SW 1271 (cell line): ENCODE measurements at places on chromosomes 3 and 15.

DNA sequence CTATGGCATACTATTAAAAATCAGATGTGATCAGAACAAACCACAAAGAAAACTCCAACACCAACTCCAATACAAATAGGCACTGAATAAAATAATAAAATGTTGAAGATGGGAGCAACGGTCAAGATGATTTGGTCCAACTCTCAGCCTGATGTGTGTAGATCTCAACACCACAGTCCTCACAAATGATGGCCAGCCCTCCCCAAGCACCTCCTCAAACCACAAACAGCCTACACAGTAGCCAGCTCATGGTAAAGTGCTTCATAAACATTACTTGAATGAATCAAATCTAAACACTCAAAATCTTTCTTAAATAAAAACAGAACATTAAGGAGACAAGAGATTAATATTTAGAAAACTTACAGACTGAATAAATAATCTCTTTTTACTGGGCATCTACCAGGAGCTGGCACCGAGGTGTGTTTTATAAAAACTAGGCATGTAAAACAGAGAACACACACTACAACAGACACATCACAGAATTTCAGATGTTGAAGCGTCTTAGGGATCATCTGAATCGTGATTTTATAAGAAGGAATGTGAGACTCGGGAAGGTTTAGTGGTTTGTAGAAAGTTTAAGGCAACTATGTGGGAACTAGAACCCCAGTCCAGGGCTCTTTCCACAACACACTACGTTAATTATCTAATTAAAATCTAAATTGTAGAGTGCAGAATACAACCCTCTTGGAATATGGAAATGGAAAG lies 102.4 kb downstream of the MYLK start:
- DNase-seq, result no peak

DNA sequence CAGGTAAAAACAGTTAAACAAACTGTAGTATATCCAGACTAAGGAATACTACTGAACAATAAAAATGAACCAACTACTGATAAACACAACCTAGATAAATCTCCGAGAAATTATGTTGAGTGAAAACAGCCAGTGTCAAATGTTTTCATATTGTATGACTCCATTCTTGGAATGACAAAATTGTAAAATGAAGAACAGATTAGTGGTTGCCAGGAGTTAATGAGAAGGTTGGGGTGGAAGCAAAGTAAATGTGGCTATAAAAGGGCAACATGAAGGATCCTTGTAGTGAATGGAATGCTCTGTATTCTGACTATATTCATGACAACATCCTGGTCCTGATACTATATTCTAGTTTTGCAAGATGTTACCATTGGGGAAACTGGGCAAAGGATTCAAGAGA lies 27.5 kb upstream of the ACKR4 start:
- no peak for DNase-seq

DNA sequence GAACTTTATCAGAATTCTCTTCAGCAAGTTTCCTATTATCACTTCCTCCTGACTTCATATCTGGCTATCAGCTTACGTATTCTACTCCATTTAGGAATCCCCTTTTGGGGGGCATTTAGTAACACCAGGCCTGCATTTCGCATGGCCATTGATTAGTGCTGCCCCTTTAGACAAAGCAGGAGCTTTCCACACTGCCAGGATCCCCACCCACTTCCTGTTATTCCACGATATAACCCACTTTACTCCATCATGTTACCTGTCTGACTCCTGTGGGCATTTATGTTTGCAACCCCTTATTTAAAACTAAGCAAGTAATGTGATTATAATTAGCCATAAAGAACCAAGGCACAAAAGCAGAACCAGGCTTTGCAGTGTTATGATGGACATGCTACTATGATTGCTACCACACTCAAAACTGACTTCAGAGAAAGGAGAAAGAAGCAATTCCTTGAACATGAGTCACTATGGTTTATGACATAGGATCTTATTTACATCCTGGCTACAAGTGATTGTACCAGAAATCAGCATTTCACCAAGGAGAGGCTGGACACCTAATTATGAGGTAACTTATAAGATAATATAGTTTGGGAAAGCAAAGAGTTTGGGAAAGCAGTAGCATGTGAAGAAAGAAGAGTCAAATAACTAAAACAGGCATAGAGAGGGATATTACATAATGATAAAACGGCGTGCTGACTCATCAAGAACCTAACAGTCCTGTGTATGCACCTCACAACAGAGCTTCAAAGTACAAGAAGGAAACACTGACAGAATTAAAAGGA lies 96.3 kb downstream of the IGSF11 start:
- DNase-seq, result peak; percentile 32

- DNase-seq, result no peak
These were observed 63.8 kb downstream of the MRPL46 start for GRCh38 chr15:88403351-88403791.

- DNase-seq, result no peak
These were observed 163.6 kb upstream of the TBC1D5 start for GRCh38 chr3:17905996-17906395.

GRCh38 chr15:74995779-74996765 lies 709 bp downstream of the SCAMP5 start:
- DNase-seq, result no peak

DNA sequence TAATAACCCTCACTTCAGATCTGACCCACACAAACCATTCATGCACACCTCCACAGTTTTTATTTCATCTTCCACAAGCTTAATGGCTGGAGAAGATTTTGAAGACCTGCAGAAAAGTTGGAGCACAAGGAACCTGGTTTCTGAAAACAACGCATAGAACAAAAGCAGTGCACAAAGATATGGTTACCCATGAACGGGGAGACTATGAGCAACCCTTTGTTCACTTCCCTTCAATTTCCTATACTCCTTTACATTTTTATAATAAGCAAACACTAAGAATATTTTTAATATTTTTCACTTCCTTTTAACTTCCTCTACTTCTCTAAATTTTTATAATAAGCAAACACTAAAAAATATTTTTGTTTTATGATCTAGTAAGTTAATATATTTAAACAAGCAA lies 103.5 kb upstream of the UBE2E2 start:
- no peak for DNase-seq

- DNase-seq, result no peak
These were observed 13.5 kb upstream of the KCNAB1 start for GRCh38 chr3:156106721-156107373.

DNA sequence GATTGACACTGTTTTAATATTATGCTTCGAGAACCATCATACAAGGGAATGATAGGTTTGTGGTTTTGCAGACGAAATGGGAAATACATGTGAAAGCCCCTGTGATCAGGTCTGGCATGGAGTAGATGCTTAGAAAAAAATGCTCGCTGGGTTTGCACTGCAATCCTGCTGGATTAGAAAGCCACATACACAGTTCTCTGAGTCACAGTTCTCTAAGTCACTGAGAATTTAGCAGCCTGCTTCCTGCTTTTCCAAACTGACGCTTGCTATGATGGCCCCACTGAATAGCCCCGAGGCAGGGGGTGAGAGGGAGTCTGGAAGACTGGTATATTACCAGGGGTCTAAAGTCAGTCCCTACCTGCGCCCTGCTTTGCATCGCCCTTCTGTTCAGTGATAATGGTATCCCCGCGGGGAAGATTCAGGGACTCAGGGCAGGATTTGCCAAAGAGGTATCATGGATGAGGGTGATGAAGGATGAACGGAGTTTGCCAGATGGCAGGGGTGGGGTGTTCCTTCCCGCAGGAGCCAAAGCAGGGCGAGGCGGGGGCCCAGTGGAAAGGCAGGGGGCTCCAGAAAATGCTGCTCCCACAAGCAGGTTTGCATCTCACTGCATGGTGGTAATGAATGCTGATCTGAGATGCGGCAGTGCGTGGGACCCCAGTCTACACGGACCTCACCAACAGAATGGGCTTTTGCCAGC lies 82.3 kb downstream of the IQSEC1 start:
- peak; percentile 19 for DNase-seq

GRCh38 chr15:70072479-70072878 lies 25.2 kb downstream of the TLE3 start:
- DNase-seq, result no peak

- no peak for DNase-seq
These were observed 56.2 kb downstream of the SLC6A6 start for GRCh38 chr3:14458434-14459275.

GRCh38 chr3:144178607-144179006 lies 207.0 kb downstream of the DIPK2A start:
- DNase-seq, result no peak

- DNase-seq, result no peak
These were observed 33.5 kb downstream of the UMPS start for GRCh38 chr3:124763644-124764358.

- DNase-seq, result no peak
These were observed 16.3 kb downstream of the ACOX2 start for GRCh38 chr3:58520403-58521335.

- peak; percentile 55 for DNase-seq
These were observed 31.3 kb downstream of the SMAD3 start for GRCh38 chr15:67096546-67097294.

DNA sequence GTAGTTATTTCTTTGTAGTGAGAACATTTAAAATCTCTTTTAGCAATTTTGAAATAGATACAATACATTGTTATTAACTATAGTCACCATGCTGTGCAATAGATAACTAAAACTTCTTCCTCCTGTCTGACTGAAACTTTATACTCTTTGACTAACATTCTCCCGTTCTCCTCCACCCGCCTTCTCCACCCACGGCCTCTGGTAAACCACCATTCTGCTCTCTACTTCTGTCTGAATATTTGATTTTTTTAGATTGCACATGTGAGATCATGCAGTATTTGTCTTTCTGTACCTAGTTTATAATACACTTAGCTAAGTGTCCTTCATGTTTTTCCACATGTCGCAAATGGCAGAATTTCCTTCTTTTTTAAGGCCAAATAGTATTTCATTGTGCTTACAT lies 72.8 kb upstream of the RBM5 start:
- DNase-seq, result no peak

- DNase-seq, result peak; percentile 40
These were observed 13.2 kb upstream of the ADPGK start for GRCh38 chr15:72796515-72797337.

GRCh38 chr3:184361932-184362667 lies 590 bp downstream of the POLR2H start:
- peak; percentile 91 for DNase-seq

DNA sequence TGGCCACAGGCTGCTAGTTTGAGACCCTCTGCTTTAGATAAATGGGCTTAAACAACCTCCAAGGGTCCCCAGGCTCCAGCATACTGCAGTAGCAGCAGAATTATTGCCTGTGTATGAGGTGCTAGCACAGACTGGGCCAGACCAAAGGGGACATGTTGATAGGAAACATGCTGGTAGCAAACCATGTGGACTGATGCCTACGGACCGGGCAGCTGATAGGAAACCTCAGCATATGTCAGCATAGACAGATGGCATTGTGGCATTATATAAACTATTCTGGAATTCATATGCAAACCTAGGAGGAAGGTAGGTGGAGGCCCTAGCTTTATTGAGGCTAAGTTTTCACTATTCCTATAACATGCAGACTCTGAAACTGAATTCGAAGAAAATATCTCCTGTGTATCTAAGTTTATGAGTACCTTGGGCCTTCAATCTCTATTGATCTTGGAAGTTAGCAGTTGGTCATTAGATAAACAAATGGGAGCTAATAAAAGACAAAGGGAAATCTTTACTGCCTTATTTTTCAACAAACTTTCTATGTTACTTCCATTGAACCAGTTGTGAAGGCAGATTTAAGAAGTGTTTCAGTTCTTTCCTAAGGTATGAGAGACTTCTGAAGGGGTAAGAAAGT lies 1.7 kb upstream of the HGD start:
- DNase-seq, result no peak

DNA sequence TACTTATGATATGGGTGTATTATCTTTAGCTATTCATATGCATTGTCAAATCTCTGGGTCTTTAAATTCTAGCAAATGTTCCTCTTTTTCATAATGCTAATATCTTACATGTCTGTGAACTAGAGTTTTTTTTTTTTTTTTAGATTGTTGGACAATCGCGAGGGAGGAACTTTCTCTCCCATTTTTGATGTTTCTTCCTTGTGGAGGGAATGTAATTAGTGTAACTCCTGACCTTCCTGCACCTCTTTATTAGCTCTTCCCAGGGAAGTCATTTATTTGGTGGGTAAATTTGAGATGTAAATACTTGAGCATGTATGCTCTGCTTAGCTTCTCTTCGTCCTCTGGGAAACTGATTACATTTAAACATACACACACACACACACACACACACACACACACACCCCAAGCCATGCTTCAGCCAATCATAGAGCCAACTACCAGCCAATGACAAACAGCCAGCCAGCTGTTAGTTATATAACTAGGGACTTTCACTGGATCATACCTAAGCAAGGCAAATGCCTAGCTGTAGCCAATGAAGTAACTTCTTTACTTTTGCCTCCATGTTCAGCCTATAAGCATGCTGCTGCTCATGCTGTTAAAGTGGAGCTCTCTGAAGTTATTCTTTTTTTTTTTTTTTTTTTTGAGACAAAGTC lies 8.3 kb upstream of the USP8 start:
- no peak for DNase-seq

DNA sequence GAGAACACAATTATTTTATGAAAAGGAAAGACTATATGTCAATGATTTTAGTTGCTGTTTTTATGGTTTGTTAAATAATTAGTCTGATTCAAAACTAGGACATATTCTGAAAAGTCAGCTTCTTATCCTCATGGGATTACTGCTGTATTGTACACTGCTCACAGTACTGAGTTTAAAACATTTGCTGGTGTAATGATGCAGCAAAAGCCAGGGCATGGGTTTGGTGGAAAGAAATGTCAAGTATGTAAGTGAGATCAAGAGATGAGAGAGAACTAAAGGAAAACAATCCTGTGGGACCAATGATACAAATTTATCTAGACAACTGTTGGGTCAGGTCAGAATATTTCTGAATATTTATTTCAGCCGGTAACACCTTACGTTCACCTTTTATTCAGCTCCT lies 210.1 kb upstream of the ARHGEF26 start:
- DNase-seq, result no peak

- DNase-seq, result no peak
These were observed 566.0 kb downstream of the GBE1 start for GRCh38 chr3:81195478-81195877.

- DNase-seq, result no peak
These were observed 31.0 kb downstream of the HEG1 start for GRCh38 chr3:125024817-125025216.

- no peak for DNase-seq
These were observed 87.7 kb downstream of the VGLL4 start for GRCh38 chr3:11555881-11556633.

GRCh38 chr3:187916072-187916471 lies 170.8 kb upstream of the BCL6 start:
- no peak for DNase-seq

- DNase-seq, result no peak
These were observed 34.5 kb downstream of the ICE2 start for GRCh38 chr15:60444289-60444912.

DNA sequence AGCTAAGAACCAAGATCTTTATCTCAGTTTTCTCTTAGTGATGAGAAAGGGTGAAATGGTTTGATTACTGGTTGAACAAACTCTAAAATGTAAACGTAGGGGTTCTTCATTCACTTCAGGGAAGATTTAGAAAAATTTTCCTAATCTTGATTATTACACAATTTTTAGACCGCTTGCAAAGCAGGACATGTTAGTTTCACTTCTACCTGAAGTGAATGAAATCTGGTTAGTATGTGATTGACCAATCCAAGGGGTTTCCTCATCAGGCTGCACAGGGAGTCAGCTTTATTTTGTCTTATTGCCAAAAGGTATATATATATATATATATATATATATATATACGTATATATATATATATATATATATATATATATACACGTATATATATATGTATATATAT lies 740.4 kb downstream of the TUSC7 start:
- no peak for DNase-seq

- DNase-seq, result no peak
These were observed 107.2 kb downstream of the FRMD5 start for GRCh38 chr15:44087578-44088465.

- DNase-seq, result peak; percentile 5
These were observed 42.9 kb downstream of the PLCH1 start for GRCh38 chr3:155701882-155702465.
